Cardiac muscle cell (in vitro differentiated cells and primary cell): ENCODE measurements at places on chromosomes 2 and 18. TPM values are rescaled to one million over a fixed set of nuclear protein-coding genes. Genes with fewer than 3 reads are reported as not detected.

Gene RBM45
- 10.7 and 13.3 TPM in 2 replicates for total RNA-seq

Gene TDRD15
- total RNA-seq: not detected in 2 replicates

Gene GRHL1
- 1.3 and 1.5 TPM in 2 replicates for total RNA-seq

- no peak overlapping the region for H3K4me3 ChIP-seq
- no peaks in the 10 kb centered on the region for H3K27me3 ChIP-seq
- H3K27ac ChIP-seq: no peak overlapping the region
These were observed 5.6 kb upstream of the DNMT3A start for GRCh38 chr2:25347205-25347815.

Gene BCL11A
- 15.7 and 17.1 TPM in 2 replicates for total RNA-seq

Gene CSRNP3
- 10.8 and 13.8 TPM in 2 replicates for total RNA-seq

DNA sequence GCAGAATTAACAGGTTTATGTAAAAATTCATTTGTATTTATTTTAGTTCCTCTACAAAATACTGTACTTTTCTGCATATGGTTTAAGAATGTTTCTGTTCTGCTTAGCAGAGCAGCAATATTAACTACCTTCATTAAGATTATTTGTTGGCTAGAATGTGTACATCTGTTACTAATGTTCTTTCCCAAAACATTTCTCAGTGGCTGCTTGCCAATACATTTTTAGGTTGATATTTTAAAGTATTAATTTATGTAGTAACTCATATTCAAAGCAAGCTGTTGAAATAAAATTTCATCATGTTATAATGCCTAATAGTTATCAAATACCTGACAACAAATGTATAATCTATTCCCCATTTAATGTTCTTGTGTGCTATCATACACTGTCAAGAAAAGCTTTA is 40.3 kb downstream of the PRKD3 start:
- H3K36me3 ChIP-seq: peaks cover 57% of the 10 kb centered on the region
- peak; percentile 42 for DNase-seq
- H3K4me1 ChIP-seq: no peaks in the 10 kb centered on the region
- no peak overlapping the region for H3K4me3 ChIP-seq

- no peaks in the 10 kb centered on the region for H3K36me3 ChIP-seq
- H3K4me3 ChIP-seq: no peak overlapping the region
- H3K27me3 ChIP-seq: no peaks in the 10 kb centered on the region
- peaks cover 49% of the 10 kb centered on the region for H3K4me1 ChIP-seq
- no peak overlapping the region for H3K27ac ChIP-seq
- no peak for DNase-seq
These were observed 65.6 kb downstream of the EMX1 start for GRCh38 chr2:72982781-72983499.

GRCh38 chr2:71896385-71897136 is 251.1 kb downstream of the CYP26B1 start:
- H3K27ac ChIP-seq: no peak overlapping the region
- H3K36me3 ChIP-seq: no peaks in the 10 kb centered on the region
- DNase-seq: no peak
- peaks cover 6% of the 10 kb centered on the region for H3K27me3 ChIP-seq

- no peak overlapping the region for H3K4me3 ChIP-seq
- H3K4me1 ChIP-seq: peaks cover 4% of the 10 kb centered on the region
- no peaks in the 10 kb centered on the region for H3K27me3 ChIP-seq
- no peaks in the 10 kb centered on the region for H3K36me3 ChIP-seq
These were observed 21.8 kb downstream of the ATAD2B start for GRCh38 chr2:23905155-23905554.

- H3K27me3 ChIP-seq: no peaks in the 10 kb centered on the region
- peaks cover 29% of the 10 kb centered on the region for H3K36me3 ChIP-seq
- H3K4me3 ChIP-seq: no peak overlapping the region
- DNase-seq: peak; percentile 58
These were observed 29.7 kb downstream of the NOL10 start for GRCh38 chr2:10659898-10660568.

DNA sequence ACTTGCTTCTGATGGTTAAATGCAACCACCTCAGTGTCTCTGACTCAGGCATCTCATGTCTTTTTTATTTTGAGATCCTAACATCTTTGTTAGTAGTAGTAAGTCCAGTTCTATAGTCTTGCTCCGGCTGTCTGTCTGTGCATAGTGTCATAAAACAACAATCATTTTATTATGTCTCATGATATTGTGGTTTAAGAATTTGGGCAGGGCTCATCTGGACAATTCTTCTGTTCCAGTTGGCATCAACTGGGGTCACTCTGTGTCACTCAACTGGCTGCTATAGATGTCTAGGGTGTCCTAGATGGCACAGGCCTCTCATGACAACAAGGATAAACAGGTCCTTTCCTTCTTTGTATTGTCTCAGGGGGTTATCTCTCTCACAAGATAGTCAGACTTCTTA is 299.6 kb upstream of the ZNF521 start:
- no peaks in the 10 kb centered on the region for H3K36me3 ChIP-seq
- H3K27me3 ChIP-seq: no peaks in the 10 kb centered on the region
- H3K4me1 ChIP-seq: peaks cover 9% of the 10 kb centered on the region
- DNase-seq: no peak
- no peak overlapping the region for H3K4me3 ChIP-seq

- H3K4me1 ChIP-seq: no peaks in the 10 kb centered on the region
- no peak overlapping the region for H3K4me3 ChIP-seq
- no peaks in the 10 kb centered on the region for H3K27me3 ChIP-seq
- no peak overlapping the region for H3K27ac ChIP-seq
- DNase-seq: peak; percentile 13
- no peaks in the 10 kb centered on the region for H3K36me3 ChIP-seq
These were observed 83.5 kb downstream of the DNAH7 start for GRCh38 chr2:195984923-195985726.
